ENCODE measurements at places on chromosomes 3 and 15. TPM values are rescaled to one million over a fixed set of nuclear protein-coding genes. Genes with fewer than 3 reads are reported as not detected.

- DNase-seq: no peak
These were observed 680.6 kb downstream of the ROBO2 start for GRCh38 chr3:77720460-77720971.

DNA sequence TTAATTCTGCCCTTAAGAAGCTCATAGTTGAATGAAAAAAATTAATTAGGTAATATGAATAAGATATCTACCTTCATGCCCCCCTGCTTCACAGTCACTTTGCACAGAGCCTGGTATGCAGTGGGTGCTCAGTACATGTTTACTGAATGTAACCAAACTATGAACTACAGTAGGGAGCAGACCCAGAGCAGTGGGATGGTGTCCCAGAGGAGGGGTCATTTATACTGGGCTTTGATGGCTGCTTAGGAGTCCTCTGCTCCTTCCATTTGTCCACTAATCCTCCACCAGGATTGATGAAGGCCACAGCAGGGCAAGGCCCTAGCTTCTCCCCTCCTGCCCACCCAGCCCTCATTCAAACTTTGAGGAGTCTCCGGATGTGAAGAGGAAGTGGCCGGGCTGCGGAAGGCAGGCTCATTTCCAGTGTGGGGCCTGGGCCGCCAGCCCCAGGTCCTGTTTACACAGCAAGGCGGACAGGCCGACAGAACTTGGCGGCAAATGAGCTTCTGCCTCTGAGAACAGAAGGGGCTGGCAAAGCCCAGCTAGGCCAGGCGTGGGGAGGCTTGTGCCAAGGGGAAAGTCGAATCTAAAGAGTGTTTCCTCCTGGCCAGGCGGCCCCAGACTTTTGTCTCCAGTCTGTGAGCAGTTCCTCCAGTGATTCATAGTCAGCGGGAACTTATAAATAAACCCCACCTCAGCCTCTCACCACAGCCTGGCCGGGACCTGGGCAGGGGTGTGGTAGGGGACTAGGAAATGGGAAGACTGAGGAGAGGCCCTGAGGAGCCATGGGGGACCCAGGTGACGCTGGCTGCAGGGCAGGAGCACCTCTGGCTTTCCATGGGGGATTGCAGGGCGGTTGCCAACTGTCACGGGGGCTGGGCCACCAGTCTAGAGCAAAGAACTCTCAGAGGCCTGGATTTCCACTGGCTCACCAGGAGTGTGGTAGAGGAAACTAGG lies 51.6 kb upstream of the LCTL start:
- no peak for DNase-seq

GRCh38 chr3:153069598-153070510 lies 92.2 kb upstream of the RAP2B start:
- no peak for DNase-seq

DNA sequence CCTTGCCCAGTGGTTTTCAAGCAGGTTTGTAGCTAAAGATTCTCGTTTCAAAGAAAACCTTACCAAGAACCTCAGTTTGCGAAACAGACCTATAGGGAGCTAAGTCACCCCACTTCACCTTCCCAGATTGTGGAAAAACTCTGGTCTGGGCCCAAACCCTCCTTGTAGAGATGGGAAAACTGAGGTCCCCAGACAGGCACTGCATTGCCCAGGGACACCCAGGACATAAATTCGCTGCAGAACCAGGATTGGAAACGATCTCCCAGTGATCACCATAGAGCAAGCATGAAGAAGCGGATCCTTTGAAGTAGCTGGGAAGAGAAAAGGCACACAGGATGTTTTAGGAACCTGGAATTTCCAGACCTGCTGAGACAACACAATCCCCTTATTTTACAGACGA lies 85.6 kb upstream of the PIAS1 start:
- no peak for DNase-seq

DNA sequence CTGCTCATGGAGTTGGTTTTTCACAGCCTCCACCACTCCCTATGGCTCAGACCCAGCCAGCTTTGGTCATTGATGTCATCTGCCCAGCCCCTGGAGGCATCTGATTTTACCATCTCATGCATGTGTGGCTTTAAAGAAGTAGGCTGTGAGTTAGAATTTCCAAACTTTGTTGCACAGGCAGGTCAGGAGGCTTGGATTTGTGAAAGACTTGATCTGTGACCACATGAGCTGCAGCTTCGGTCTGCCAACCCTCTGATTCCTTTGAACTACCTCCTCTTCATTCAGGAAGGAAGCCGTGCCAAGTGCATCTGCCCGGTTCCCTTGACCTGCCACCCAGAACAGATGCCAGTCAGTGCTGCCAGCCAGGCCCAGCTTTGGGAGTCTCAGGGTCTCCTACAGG lies 9.2 kb downstream of the CTXND1 start:
- DNase-seq: peak; percentile 74

DNA sequence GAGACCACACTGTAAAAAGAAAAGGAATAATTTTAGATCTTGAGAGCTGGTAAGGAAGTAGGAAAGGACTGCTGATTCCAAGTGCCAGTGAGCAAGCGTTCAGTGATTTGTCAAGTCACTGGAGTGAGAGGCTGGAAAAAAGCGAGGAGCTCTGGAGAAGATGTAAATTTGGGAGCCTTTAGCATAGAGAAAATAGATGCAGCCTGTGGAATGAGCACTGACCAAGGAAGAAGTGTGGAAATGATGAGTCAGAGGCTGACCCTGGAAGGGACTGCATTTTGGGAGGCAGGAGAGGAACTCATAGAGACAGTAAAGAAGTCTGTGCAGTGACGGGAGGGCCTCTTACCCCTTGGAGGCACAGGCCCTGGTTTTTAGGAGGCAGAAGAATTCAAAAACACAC lies 17.1 kb upstream of the ABTB1 start:
- no peak for DNase-seq

DNA sequence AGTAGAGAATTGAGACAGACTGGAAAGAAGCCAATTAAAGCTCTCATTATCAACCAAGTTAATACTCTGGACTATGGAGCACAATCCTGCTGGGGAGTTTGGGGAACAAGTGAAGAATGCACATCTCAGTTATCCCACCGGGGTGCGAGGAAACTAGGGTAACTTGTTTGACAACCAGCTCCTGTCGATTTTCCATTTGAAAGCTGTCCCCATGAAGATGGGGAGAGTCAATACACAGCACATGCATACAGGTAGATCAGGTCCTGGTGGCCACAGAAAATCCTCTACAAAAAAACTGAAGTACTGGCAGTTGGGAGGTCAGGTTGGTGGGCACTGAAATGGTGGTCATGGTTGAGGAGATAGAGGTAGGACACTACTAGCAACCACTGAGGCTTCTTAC lies 25.7 kb upstream of the GRAMD1C start:
- DNase-seq: no peak

DNA sequence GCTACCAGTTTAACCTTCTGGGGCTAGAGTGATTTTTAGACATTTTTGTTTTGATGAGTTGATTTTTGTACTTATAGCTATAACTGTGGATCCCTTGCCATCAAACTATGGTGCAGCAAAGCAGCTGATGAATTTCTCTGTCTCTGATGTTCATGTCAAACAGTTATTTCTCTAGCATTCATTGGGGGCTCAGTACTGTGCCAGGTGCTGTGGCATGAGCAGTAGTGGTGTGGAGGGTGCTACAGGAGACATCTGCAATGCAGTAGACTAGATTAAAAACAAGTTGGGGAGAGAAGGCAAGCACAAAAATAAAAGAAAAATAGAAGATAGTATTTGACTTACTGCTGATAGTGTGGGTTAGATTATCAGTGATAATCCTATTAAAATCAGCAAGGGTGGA lies 95.3 kb downstream of the AKAP13 start:
- no peak for DNase-seq

DNA sequence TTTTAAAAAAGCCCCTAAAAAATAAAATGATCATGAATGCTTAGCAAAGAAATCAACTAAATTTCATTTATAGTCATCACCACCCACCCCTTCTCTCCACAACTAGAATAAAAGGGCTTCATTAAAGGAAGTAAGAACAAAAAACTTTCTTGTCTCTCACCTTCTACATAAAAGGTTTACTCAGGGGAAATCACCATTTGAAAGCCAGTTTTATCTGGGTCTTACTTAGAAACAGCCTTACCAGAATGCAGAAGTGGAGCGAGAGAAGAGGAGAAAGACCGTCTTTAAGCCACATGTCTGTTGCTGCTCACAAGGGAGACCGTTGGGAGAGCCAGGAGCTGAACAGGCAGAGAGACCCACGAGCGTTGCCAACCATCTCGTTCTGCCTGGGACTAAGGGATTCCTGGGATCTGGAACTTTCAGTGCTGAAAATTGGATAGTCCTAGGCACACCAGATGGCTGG lies 350.1 kb upstream of the PROK2 start:
- no peak for DNase-seq

DNA sequence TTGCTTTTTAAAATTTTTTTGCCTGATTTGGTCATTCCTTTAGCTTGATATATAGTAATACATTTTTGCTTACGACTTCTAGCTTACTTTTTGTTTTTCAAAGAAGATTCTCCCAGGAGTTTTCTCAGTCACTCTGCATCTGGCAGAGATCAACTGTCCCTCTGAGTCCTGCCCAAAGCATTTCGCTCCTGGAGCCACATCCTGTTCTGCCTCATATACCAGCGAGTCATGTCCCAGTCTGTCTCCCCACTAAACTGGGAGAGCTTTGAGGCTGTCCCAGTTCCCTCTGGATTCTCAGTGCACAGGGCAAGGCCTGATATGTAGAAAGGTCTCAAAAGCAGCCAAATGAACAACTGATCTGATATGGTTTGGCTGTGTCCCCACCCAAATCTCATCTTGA lies 326.3 kb downstream of the ARRDC4 start:
- no peak for DNase-seq

GRCh38 chr3:184015381-184016019 lies 2.2 kb downstream of the ABCC5 start:
- no peak for DNase-seq

DNA sequence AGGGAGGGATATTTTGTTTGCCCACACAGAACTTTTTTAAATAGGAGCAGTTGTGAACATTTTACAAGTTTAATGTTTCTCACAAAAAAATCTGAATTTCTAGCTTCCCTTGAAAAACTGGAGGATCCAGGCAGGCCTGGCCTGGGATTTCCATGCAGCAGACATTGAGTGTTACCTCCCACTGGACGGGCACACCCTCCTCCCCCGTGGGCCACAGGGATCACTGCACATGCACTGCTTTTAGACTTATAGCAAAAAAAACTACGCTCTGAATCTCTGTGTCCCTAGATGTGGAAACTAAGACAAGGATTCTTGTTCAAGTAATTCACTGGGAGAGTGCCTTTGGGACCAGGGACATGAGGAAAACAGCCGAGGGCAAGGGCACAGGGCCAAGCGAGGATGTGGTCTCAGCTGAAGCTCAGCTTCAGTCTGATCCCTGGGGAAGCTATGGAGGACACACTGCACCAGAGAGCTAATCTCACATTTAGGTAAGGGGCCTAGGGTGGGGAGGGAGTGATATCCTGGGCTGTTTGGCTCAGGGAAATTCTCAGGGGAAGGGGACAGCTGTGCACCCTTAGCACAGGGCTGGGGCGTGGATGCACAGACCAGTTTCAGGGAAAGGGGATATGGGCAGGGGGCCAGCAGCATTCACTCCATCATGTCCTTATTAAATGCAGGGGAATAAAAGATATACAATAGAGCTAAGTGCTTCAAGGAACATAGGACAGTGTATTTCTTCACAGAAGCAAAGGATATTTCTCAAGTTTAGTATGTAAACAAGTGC lies 46.0 kb downstream of the FSIP1 start:
- no peak for DNase-seq

DNA sequence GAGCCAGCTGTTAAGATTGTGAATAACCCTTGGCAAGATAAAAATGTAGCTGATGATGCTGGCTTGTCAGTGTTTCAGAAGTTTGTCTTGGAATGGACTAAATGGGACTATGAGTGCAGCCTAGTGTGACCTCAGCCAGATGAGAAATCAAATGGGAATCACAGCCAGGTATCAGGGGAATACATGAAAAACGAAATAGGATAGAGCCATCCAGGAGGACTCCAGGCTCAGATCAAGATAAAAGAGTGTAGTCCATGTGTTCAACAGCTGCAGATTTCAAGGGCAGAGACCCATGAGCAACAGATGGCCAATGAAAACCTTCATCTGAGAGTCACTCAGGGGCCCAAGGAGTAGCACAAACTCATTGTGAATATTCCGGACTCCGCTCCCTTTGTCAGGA lies 1080.9 kb upstream of the CADM2 start:
- no peak for DNase-seq

DNA sequence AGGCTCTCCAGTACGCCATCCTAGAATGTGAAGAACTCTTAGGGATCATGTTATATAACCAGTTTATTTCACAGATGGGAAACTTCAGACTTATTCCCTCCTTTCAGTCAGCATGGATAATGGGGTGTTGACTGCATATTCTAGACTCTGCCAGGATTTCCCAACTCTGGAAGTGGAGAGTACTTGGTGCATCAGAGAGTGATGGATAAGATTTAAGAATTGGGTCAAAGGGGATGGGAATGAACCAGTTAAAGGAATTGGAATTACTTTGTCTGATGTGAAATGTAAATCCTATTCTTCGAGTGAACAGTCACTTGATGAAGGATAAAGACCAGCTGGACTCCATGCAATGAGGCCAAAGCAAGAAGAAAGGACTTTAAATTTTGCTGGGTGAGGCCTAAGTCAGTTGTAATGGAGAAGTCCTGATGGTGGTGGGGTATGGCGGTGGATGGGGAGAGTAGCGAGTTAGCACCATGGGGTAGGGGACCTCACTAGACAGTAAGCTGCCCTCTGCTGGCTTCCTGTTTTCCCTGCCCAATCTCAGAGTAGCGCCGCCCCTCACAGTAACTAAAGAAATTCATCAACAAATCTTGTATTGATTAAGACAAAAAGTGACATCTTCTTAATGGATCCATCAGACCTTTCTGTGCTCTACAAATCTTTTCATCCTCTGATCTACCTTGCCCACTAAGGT lies 7.3 kb upstream of the CACNA1D start:
- DNase-seq: peak; percentile 55

DNA sequence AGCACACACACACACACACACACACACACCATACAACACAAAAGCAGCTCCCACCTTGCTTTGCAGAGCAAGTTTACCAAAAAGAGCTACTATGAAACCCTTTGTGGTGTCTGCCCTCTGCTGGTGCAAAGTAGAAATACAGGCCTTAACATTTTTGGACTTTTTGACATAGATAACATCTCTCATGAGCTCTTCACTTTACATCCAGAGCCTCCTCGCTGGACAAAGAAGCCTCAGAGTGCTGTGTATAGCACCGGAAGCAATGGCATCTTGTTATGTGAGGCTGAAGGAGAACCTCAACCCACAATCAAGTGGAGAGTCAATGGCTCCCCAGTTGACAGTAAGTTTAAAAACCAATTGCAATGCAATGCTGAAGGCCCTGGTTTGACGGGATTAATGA lies 157.9 kb downstream of the CHL1 start:
- DNase-seq: no peak

The CDCP1 gene
- 1.2 TPM for total RNA-seq

The CLDN1 gene
- total RNA-seq: 0.99 TPM

The CDHR4 gene
- not detected for total RNA-seq

The GMPS gene
- 27.0 TPM for total RNA-seq

The CCDC54 gene
- total RNA-seq: not detected

The SPESP1 gene
- 5.8 TPM for total RNA-seq

The PDHB gene
- 120 TPM for total RNA-seq

The ZNF501 gene
- 7.2 TPM for total RNA-seq

The EFL1 gene
- 13.3 TPM for total RNA-seq

Data from esophagus muscularis mucosa (tissue), 4 donors.